ENCODE measurements at places on chromosomes 7 and 10. TPM values are rescaled to one million over a fixed set of nuclear protein-coding genes. Genes with fewer than 3 reads are reported as not detected.

DNA sequence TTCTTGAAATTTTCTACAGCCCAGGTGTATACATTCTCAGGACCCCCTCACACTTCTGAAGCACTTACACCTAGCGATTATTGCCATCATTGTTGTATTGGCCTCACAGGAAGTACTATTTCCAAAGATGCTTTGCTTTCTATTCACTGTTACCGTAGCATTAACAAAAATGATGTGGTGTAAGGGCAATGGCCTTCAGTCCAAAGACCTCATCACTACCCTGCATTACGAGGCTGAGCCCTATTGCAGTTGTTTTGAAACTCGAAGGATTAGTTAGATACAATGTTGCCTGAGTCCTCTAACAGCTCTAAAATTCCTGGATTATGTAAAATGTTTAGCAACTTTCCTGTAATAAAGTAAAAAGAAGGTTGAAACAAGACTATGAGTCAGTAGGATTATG, 2.9 kb downstream of the NRCAM start:
- no peak for DNase-seq

DNA sequence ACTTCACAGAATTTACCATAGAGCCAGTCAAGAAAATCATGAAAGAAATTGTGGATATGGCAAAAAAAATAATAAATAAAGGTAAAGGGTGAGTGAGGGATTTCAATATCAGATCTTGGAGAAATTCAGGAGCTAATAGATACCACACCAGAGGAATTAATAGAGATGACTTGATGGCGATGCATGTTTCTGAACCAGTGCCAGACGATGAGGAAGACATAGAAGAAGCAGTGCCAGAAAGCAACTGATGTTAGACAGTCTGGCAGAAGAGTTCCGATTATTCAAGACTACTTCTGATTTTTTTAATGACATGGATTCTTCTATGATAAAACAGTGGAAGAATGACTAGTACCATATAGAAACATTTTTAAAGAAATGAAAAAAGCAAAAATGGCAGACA, 314.7 kb downstream of the BICC1 start:
- no peak for DNase-seq

DNA sequence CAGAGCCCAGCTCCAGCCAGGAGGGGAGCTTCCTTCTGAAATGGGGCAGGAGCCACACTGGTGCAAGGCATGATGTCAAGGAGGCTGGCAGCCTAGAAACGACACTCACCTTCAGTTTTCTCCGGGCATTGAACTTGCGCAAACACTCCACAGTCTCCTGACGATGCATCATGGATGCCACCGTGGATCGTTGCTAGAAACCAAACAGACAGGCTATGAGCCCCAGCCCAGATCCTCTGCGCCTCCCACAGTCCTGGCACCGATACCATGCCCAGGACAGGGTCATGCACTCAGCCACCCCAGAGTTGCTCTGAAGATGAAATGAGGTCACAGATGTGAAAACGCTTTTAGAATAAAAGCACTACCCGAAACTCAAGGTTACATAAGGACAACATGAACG, 31.0 kb upstream of the NDST2 start:
- DNase-seq: no peak

GRCh38 chr7:70512144-70512543, 619.8 kb upstream of the GALNT17 start:
- DNase-seq: no peak

DNA sequence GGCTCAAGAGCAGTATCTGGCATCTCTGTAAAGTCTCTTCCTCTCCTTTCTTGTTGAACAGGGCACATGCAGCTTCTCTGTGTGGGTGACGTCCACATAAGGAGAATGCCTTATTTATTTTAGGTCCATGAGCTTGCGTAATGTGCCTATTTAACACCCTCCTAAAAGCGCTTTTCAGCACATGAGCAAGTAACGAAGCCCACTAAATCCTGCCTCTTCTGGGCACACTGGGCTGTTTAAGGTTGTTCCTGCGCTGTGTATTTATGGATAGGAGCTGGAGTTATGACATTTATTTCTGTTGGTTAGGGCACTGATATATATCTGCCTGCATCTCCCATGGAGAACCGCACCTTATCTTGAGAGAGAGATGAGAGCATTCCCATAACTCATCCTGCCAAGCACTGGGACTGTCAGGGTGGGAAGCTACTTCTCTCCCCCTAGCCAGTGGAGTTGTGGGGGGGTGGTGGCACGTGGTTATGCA, 76.1 kb downstream of the LRRC4 start:
- no peak for DNase-seq

DNA sequence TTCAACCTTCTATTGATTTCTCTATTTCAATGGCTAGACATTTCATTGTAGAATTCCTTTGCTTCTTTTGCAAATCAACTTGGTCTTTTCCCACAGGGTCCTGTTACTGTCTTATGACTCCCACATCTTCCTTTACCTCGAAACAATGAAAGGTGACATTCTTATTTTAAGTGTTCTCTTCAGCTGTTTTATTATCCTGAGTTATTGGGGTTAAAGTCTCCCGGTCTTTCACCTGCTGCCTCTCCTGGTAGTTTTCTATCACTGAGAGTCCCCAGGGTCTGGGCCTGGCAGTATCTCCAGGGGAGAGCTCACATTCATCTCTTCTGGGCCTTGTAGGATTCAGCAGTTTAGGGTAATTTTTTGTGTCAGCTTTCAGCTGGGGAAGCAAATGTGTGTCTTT, 95.8 kb downstream of the HECW1 start:
- no peak for DNase-seq

The SPACDR gene
- total RNA-seq: 3.6 TPM

The GPNMB gene
- 145 TPM for total RNA-seq

The H2BK1 gene
- total RNA-seq: not detected

The EGFR gene
- total RNA-seq: 125 TPM

The VWA2 gene
- 0.62 TPM for total RNA-seq

The MLXIPL gene
- 23.8 TPM for total RNA-seq

The ENTPD1 gene
- 28.7 TPM for total RNA-seq

The FOXI2 gene
- total RNA-seq: 0.40 TPM
